Subcutaneous preadipocyte (primary cell): ENCODE measurements at places on chromosomes 6 and 20. TPM values are rescaled to one million over a fixed set of nuclear protein-coding genes. Genes with fewer than 3 reads are reported as not detected.

The PAX1 gene
- total RNA-seq = not detected in 2 replicates

The ADGB gene
- not detected in 2 replicates for total RNA-seq

The WFDC12 gene
- total RNA-seq = not detected in 2 replicates

The NEDD9 gene
- 0.20 TPM in 1 of 2 replicates, not detected in the other for total RNA-seq
